ENCODE measurements at places on chromosomes 5 and 9.

DNA sequence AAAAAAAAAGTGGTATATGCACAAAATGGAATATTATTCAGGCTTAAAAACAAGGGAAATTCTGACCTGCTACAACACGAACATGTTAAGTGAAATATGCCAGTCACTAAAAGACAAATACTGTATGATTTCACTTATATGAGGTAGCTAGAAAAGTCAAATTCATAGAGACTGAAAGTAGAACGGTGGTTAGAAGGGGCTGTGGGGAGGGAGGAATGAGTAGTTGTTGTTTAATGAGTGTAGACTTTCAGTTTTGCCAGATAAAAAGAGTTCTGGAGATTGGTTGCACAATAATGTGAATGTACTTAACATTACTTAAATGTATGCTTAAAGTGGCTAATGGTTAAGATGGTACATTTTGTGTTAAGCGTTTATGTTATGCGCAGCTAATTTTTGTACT, 79.5 kb upstream of the IL12B start:
- no peak for DNase-seq

GRCh38 chr9:126157423-126157822, 169.2 kb upstream of the MVB12B start:
- DNase-seq, result no peak

DNA sequence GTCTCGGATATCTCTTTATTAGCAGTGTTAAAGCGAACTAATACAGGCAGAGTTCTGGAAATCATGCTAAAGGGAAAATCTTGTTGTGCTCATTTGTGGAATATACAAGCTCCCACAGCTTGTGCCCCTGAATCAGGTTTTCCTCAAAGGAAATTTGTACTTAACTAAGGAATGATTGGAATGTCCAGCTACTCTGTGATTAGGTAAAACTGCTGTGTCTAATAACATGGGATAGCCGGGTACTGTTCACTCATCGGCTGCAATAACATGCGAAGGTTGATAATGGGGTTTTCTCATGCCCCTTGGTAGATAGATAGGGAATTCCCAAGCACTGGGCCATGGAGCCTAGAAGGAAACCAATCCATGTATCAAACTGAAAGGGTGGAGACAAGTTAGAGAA, 306.7 kb downstream of the NR2F1-AS1 start:
- no peak for DNase-seq

- DNase-seq, result no peak
These were observed 77.0 kb downstream of the DCP2 start for GRCh38 chr5:113053511-113053995.

DNA sequence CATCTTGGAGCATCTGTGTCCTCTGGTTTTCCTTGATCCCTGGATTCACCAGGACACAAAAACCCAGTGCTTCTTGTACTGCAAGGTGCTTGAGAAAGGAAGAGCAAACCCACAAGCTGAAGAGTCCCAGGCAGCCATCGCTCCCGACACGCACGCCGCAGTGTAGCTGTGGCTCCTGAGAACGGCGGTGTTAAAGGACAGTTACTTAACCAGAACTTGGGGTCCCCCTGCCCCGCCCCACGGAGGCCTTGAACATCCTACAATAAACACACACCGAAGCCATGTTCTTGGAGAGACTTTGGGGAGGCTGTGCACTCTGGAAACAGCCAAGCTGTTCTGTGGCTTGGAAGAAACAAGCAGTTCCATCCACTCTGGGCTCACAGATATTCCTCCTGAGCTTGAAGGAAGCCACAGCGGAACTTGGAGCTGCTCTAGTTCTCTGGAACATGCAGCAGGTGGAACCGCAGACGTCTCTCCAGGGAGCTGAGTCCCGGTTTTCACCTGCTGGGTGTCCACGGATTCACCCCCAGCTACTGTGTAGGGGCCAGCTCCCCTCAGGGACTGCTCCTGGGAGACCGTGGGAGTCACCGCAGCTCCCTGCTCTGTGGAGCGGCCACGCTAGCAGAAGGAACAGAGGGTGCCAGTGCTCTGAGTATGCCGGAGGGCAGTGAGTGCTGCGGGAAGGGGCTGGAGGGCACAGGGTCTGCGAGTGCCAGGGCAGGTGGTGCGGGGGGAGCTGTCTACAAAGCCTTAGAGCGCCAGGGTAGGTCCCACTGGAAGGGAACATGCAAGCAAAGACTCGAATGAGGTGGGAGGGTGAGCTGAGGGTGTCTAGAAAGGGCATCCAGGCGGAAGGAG, 107.3 kb downstream of the ADAMTS2 start:
- no peak for DNase-seq

- no peak for DNase-seq
These were observed 2.3 kb downstream of the SSBP2 start for GRCh38 chr5:81748556-81748955.

GRCh38 chr9:122138560-122139268, 20.9 kb downstream of the NDUFA8 start:
- no peak for DNase-seq

DNA sequence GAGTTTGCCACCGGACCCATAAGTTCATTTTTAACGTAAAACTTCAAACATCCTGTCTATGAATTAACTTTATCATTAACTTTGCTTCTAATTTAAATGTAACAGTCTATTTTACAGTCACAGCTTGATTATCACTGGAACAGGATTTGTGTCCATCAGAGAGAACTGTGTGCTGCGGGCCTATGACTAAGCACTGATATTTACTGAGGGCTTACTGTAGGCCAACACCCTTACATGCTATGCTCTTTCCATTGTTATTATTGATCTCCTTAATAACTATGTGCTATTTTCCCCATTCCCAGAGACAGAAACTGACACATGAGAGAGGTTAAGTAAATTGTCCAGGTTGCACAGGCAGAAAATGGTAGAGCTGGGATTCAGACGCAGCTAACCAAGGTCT, 24.0 kb upstream of the GPR151 start:
- DNase-seq, result no peak

- DNase-seq, result no peak
These were observed 2271.0 kb upstream of the C9orf72 start for GRCh38 chr9:29844251-29844650.

DNA sequence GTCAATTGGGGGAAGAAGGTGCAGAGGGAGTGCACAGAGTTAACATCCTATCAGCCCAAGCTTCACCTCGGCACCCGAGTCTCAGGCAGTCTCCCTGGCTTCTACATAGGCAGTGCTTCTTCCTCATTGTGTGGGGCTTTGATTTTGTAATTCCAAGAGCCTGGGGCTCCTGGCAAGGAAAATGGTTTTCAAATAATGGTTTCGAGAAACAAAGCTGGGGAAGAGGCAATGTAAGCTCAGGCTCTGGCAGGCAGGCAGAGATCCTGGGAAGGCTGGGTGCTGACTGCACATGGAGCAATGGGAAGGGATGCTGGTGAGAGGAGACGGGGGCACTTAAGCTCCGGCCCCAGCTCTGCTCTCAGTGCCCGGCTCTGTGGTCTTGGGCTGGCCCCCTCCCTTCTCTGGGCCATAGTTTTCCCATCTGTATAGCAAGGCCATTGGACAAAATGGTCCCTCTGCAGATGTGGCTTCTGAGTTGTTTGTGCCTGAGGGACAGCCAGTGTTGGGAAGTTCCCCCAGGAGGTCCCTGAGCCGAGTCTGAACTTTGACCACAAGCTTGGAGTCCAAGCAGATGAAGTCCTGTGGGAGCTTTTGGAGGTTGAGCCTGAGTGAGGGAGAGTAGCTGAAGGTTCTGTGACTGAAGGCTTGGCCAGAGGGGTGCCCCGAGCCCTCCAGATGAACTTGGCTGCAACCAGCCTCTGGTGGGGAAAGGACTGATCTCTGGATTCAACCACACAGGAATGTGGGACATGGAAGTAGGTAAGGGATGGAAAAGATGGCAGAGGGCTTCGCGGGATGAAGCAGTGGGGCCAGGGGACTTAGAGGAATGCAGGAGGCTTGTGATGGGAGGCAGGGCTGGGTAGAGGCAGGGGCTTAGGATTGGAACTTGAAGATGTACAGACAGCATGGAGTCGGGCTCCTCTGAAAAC, 28.5 kb upstream of the IL17B start:
- no peak for DNase-seq

DNA sequence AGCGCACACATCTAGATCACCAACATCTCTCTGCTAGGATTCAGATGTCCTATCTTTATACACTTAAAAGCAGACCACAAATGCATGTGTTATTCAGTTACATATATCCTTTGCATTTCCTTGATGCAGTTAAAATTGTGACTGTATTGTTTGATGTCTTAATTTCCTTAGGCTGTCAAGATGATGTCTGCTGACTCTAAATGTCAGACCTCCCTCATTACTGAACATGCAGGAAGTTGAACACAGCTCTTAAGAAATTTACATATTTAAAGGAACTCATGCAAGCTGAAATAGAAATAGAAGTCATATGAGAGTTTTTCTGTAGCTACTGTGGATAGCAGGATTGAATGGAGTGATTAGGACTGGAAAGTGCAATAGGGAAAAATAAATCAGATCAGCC, 336.5 kb upstream of the SEMA6A start:
- no peak for DNase-seq

- DNase-seq, result no peak
These were observed 111.3 kb downstream of the RXRA start for GRCh38 chr9:134437403-134438194.

- DNase-seq, result no peak
These were observed 58.7 kb upstream of the ERBIN start for GRCh38 chr5:65867542-65868195.

DNA sequence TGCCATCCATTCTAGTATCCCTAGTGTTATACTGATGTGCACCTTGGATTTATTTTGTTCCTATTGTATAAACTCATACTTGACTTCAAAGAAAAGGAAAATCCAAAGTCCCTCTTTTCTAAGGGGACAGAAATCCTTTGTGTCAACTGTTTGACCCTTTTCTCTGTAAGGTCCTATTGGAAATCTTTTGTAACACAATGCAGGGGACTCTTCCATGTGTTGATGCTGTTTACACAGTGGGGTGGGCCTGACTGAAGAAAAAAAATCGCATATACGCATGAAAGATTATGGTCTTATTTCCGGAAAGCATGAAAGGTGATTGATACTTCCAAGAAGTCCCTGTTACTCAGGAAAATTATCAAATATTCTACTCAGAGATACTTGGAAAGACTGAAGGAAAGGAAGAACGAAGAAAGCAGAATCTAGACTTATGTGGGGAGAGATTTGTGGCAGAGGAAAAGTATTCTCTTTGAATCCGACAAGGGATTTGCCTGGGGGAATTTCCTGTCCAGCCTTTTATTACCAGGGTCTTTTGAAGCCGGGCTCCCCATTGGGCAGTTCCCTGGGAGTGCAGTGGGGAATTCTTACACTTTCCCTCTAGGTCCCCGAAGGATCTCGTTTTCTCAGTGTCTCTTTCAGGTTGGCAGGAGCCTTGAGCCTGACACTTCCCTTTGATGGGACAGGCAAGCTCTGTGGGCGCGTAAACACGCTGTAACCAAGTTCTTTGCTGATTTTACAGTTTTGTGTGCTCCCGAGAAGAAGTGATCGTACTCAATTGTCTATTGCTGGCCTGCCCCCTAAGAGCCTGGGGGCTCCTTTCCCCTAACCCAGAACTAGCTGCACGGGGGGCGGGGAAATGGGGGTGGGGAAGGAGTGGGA, 779 bp upstream of the VCAN start:
- DNase-seq, result no peak

DNA sequence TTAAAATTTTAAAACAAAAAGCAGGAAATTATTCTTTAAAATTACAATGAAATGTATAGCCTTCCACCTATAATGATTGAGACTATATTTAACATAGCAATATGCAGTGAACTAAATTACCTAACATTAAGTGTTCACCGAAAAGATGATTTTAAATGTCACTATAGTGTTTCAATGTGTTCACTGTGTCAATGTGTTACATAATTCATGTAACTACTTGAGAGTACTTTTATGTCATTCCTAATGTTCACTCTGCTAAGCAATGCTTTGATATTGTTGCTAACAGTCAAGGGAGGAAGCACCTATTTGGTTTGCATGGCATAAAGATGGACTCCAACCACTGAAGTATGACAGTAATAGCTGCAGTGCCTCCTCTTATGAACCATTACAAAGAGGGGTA, 629.8 kb upstream of the C9orf72 start:
- DNase-seq, result no peak

DNA sequence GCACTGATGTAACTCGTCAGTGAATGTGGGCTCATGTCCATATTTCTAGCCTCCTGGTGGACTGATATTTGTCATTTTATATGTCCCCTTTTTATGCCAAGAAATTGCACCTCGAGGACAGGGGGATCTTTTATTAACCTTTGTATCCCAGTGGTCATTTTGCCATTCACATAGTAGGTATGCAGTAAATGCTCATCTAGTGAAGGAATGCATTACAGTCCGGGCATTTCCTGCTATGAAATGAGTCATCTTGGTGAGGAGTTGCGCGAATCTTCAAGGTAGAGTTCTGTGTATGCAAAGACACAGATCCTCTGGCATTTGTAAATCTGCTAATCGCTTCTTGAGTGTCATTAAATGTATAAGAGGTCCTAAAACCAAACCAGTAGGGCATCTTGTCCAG, 755.5 kb upstream of the ADAMTS16 start:
- no peak for DNase-seq

GRCh38 chr5:146441896-146442295, 5.2 kb upstream of the TCERG1 start:
- no peak for DNase-seq

DNA sequence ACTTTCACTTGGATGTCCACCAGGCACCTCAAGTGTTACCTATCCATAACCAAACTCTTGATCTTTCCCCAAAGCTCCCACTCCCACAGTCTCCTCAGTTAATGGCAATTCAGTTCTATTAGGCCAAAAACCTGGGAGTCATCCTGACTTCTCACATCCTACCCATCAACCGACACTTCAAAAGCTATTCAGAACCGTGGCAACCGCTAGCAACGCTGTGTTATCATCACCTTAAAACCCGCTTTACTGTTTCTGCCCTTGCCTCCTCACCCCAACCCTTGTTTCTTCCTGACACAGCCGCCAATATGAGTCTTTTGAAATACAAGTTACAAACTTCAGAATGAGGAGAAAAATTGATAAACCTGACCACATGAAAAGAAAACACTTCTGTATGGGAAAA, 46.5 kb downstream of the MAPKAP1 start:
- DNase-seq, result no peak

GRCh38 chr9:33166231-33167083, 679 bp downstream of the B4GALT1 start:
- DNase-seq, result no peak

DNA sequence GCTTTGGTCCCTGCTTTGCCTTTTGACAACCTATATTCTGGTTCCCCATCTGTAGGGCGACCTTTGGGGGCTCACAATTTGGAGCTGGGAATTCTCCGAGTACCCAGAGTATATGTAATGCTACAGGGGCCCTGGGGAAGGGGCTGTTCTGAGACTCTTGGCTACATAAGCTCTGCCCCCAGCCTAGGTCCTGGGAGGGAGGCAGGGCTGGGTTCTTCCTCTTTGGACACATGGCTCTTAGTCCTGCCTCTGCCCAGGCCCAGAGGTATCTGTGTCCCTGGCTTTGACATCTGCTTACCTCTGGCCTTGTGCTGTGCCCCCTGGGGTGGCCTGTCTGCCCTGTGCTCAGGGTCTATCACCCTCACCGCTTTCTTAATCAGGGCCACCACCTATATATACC, 181.6 kb downstream of the CACNA1B start:
- no peak for DNase-seq

DNA sequence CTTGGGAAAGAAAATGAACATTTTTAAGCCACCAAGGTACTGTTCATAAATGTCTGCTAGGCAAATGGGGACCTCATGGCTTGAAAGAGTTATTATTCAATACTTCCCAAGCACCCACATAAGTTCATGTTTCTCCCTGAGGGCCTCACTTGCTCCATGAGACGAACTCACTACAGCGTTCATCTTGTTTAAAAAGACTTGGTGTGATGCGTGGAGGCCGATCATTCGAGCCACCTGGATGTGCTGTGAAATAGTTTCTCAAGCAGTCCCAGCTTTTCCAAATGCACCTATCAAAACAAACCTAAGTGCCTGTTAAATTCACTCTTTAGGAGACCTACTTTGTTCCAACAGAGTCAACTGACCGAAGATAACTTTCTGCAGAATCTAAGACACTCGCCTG, 103.2 kb downstream of the LHFPL2 start:
- DNase-seq, result no peak
